GM12864 (cell line): ENCODE measurements at places on chromosomes 12 and 14.

GRCh38 chr12:105927564-105927963 lies 211.2 kb downstream of the NUAK1 start:
- DNase-seq = no peak

DNA sequence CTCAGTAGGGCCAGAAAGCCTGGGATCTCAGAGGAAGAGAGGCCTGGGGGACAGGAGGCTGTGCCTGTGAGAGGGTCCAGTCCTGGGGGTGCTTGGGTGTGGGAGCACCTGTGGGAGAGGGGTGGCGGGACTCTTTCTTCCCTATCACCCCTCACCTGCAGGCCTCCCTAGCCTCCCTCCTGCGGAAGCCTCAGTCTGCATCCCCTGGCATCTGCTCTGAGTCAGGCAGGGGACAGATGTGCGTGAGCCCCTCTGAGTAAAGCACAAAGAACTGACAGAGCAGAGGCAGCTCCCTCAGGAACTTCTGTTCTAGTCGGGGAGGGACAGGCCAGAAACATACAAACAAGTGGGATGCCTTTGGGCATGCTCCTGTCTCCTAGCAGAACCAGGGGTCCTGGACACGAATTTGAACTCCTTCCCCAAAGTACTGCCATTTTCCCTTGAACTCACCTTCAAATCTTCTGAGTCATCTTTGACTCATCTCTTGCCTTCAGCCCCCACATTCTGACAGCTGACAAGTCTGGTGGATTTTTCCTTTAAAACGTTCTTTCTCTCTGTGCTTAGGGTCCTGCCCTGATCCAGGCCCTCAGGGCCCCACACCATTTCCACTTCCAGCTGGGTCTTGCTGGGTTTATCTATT lies 8.5 kb upstream of the HSP90AA1 start:
- no peak for DNase-seq

DNA sequence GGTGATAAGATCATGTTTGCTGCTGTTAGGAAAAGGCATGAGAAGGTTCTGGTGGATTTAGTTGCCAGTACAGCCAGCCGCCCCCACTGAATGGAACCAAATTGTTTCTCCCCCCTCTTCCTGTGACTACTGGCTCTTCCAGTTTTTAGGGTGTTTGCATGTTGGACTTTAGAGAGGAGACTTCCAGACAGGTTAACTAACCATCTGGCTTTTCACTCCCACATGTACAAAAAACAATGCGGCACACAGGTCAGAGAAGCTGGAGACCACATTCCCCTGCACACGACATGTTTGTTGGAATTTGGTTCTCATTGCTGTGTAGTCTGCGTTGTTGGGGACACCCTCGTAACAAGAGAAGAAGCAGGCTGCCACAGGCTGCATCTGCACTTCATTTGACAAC lies 103.9 kb upstream of the TMEM132C start:
- DNase-seq = no peak

DNA sequence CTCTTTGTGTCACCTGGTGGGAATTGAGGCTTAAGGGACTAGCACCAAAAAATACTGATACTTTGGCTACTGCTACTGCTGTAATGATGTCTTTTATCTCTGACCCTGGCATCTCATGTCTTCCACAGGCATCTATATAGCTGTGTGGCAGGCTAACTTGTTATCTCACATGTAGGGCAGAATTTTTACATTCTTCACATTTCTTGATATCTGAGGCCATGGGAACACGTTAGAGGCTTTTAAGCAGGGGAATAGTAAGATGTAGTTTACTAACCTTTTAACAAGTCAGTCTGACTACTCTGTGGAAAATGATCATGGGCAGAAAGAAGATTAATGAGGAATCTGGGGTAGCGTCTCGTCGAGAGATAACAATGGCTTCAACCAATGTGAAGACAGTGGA lies 498.4 kb downstream of the PCNX1 start:
- no peak for DNase-seq

GRCh38 chr12:30991466-30991865 lies 64.9 kb downstream of the TSPAN11 start:
- no peak for DNase-seq

DNA sequence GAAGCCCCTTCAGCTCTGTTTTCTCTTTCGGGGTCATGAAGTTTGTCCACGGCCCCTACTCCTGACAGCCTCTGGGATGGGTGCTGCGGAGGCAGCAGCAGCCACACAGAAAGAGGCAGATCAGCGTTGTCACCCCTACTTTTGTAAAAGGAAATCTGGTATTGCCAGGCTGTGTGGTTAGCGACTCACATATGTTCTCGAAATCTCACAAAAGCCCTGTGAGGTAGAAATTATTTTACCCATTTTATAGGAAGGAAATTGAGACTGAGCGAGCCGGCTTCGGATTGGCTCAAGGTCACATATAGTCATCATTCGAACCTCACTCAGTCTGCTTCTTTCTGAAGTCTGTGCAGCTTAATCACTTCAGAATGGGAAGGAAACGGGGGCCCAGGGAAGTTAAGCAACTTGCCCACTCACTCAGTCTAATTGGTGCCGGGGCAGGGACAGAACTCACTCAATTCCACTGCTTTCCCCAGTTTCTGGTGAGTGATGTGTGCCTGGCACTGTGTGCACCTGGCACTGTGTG lies 1.1 kb upstream of the CKAP4 start:
- no peak for DNase-seq
